HS-27A (cell line): ENCODE measurements at places on chromosomes 11 and 22.

DNA sequence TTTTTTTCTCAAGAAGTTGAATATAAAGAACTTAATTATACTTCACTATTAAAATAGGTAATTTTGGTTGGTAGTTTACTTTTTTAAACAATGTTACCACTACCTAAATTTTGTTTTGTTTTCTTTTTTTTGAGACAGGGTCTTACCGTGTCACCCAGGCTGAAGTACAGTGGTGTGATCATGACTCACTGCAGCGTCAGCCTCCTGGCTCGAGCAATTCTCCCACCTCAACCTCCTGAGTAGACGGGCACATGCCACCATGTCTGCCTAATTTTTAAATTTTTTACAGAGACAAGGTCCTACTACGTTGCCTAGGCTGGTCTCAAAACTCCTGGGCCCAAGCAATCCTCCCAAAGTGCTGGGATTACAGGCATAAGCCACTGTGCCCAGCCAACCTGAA is 17.6 kb downstream of the SPCS2 start:
- no peak for DNase-seq

DNA sequence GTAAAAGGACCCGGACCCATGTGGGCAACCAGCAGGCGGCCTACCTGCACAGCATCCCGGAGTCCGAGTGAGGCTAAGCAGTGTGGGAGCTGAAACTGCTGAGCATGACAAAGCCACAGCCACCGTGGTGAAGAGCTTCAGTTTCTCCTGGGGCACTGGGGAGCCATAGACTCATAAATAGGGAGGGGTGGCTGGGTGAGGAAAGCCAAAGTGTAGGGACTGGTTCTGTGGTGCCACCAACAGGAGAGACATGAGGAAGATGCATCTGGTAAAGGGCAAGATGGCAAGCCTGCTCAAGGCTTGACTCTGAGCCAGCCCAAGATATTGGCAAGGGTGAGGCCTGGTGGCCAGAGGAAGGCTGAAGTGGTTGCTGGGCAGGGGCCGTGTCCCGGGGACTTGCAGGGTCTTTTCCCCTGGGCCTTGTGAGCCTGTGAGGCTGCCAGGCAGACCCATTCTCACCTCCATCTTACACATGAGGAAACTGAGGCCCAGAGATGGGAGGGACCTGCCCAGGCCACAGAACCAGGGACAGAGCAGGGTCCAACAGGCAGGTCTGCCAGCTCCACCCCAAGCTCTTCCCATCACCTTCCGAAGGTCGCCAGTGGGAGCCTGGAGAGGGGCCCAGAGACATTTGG is 30.4 kb downstream of the CYTH4 start:
- no peak for DNase-seq

DNA sequence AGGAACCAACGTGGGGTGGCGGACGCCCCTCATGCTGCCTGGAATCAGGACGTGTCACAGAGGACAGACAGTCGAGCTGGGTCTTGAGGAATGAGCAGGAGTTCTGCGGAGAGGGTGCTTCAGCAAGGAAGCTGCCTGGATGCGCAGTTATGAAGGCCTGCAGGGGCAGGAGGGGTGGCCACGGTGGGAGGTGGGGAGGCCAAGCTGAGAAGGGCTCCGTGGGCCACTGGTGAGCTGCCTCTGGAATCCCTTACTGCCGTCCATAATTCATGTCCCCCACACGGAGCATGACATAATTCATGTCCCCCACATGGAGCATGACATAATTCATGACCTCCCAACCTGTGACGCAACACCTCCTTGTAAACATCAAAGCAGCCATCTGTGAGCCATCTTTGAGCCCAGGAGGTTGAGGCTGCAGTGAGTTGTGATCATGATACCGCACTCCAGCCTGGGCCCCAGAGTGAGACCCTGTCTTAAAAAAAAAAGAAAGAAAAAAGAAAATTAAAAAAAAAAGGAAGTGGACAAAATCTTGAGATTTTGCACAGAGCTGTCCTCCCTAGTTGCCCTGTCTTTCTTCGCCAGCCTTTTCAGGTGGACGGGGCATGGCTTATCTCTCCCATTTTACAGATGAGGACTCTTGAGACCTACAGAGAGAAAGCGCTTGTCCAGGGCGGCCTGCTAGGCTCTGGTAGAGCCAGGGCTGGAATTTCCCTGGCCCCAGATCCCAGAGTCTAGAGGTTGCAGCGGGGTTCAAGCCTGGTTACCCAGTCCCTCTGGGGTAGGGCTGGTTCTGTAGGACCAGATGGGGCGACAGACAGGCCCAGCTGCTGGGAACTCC is 24.3 kb upstream of the PICK1 start:
- no peak for DNase-seq

GRCh38 chr11:94171693-94172440 is 43.2 kb downstream of the PANX1 start:
- no peak for DNase-seq

GRCh38 chr22:39431216-39431801 is 25.5 kb upstream of the MGAT3 start:
- no peak for DNase-seq

- no peak for DNase-seq
These were observed 127.6 kb upstream of the TEAD1 start for GRCh38 chr11:12546660-12547059.

GRCh38 chr11:62315431-62315830 is 16.6 kb upstream of the SCGB1D4 start:
- no peak for DNase-seq

GRCh38 chr22:35313311-35314121 is 13.8 kb downstream of the TOM1 start:
- peak; percentile 29 for DNase-seq

DNA sequence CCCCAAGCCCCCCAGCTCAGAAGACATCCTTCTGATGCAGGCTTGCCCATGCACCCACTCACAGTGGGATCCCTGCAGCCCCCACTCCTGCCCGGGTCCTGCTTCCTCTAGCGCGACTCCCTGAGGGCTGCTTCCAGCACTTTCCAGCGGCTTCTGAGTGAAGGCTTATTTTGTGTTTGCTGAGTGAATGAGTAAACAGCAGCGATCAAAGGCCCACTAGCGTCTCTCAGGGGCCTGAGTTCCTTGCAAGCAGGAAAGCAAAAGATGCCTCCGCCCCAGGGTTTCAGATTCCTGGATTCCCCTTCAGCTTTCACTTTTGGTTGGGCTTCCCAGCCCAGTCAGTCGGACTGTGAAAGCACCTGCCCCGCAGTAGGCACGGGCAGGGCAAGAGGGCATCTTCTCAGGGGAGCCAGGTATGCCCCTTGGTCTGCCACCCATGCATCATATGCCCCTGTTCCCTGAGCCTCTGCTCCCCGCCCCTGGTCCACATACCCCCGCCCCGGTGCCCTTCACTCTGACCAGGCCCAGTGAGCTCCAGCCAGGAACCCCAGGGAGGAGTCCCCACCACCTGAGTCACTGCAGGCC is 9.2 kb downstream of the FADD start:
- no peak for DNase-seq
